CD8-positive, alpha-beta T cell (primary cell): ENCODE measurements at places on chromosomes 16 and 17. TPM values are rescaled to one million over a fixed set of nuclear protein-coding genes. Genes with fewer than 3 reads are reported as not detected.

DNA sequence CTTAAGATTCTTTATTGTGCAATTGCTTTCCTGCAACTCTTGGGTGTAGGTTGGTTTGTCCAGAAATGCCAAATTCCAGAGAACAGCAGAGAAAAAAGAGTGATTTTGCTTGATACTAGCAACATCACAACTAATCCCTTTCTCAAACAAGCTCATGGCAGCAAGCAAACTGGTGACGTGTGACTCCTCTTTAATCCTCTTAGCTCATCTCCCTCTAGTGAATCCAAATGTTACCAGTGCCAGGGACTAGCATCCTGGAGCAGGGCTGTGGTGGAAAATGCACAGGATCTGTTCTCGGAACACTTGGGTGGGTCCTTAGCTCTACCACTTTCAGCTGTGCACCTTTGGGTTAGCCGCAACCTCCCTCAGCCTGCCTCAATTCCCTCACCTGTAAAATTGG lies 204.0 kb upstream of the CCL2 start:
- DNase-seq: no peak

DNA sequence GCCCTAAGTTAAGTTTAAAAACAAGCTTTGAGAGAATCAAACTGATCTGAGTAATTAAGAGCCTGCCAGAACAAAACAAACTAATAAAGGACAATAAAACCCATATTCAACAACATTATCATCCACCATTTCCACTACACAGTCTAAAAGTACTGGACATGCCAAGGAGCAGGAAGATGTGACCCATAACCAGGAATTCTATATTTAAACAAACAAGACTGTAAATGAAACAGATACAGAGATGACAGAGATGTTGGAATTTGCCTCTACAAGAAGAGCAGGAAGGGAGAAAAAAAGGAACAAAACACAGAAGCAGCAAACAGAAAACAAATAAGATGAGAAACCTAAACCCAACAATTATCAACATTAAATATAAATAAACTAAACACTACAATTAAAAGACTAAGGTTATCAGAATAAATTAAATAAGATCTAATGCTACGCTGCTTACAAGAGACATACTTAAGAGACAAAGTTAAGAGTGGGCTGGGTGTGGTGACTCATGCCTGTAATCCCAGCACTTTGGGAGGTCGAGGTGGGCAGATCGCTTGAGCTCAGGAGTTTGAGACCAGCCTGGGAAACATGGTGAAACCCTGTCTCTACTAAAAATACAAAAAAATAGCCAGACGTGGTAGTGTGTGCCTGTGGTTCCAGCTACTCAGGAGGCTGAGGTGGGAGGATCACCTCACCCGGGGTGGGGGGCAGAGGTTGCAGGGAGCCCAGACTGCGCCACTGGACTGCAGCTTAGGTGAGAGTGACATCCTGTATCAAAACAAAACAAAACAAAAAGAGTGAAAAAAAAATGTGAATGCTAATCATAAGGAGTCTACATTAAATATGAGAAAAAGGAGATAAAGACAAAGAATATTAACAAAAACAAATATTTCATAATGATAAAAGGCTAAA lies 50.6 kb downstream of the CREBBP start:
- no peak for DNase-seq

GRCh38 chr16:22188595-22189442 lies 17.3 kb upstream of the EEF2K start:
- DNase-seq: peak; percentile 26

DNA sequence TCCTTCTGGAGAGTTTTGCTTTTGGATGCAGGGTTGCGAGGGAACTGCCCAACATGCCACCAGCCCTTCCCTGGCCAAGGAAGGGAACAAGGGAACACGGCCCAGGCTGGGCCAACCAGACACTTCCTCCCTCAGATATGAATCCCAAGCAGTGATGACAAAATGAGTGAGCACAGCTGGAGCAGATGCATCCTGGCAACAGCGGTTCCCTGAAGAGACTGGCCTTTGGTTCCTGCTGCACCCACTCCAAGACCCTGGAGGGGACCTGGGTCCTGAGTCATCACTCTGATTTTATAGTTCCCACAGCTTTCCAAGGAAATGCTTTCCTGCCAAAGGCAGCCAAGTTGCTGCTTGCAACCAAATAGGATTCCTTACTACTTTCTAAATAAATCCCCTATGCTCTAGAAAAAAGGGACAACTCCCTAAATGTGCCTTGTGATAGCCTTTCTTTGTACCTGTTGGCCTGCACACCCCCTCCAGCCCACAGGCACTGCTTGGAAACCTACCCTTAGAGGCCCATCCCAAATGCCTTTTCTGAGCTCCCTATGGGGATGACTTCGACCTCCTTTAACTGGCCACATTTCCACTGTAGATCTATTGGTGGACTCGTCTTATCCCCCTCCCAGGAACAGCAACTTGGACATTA lies 5.3 kb downstream of the ST3GAL2 start:
- DNase-seq: no peak

GRCh38 chr17:29070781-29071180 lies 27.8 kb downstream of the PIPOX start:
- DNase-seq: no peak

DNA sequence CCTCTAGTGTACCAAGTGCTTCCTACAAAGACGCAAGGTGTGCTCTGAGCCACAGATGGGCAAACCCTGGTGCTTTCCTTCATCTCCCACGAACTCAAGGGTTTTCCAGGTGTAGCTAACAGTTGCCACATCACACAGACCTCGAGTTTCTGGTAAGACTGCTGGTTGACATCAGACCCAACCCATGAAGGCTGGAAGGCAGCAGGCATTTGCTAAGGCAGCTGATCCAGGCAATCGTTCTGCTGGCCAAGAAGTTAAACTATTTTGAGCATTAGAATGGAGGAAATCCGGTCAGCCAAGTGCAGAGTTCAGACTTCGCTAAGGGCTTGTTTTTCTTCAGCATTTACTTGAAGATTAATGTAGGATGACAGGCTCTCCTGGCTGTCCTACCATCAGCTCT lies 11.5 kb downstream of the HAS3 start:
- DNase-seq: no peak

- DNase-seq: no peak
These were observed 12.6 kb upstream of the POLR3E start for GRCh38 chr16:22284637-22285036.

DNA sequence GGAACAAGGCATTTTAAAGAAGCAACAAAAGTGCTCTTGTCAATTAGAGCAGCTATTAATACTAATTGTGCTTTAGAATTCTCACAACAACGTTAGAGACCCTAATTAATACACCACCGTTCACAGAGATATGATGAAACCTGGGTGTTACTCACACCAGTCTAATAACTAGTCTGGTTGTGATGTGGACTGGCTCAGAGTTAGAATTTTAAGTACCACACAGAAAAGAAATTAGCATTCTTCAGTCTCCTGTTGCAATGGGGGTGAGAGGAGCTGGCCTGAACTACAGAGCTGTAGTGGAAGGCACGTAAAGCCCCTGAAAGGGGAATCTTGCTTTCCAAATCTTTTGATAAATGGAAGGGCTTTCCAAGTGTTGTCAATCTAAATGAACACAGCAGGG lies 240.8 kb upstream of the TOX3 start:
- DNase-seq: no peak

- no peak for DNase-seq
These were observed 567 bp downstream of the ENO3 start for GRCh38 chr17:4951486-4951885.

The FOXJ1 gene
- 2.7 TPM for total RNA-seq

The PPM1E gene
- total RNA-seq: not detected

The PPP1R27 gene
- not detected for total RNA-seq

The SOX8 gene
- total RNA-seq: 1.1 TPM

The DNAH9 gene
- total RNA-seq: not detected

The ZNF213 gene
- total RNA-seq: 2.2 TPM

The SLC47A1 gene
- not detected for total RNA-seq
